ENCODE measurements at places on chromosomes 11 and 22. TPM values are rescaled to one million over a fixed set of nuclear protein-coding genes. Genes with fewer than 3 reads are reported as not detected.

- DNase-seq: no peak
Measured at GRCh38 chr11:36817336-36817965, 219.4 kb upstream of the RAG2 start.

The EMID1 gene
- total RNA-seq: 0.76 TPM

DNA sequence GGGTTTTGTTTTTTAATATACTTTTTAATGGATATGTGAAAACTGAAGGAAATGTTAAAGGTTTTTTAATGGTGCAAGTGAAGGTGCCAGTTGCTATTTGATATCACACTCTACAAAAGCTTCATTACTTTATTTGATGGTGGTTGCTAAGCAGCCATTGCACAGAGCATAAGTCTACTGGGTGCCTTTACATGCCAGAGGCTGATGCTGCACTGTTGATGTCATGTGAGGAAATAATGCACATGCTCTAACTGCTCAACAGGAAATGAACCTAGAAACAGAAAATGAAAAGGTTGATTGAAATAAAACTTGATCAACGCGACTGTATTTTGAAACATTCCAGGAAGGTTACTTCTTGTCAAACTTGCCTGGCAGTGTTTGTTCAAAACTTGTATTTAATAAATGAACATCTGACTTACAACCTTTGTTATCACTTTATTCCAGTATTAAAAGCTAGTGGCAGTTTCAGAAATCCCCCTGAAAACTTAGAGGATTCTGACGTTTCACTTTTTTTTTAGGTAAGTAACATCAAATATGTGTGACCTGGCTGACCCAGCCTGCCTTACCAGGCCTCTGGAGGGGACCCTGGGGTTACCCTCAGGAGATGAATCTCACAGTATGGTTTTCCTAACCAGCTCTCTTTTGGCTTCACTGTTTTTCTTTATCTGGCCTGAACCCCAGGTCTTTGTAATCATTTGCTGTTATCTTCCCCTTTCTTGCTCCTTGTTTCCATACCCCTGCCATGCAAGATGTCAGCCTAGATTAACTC lies 2.4 kb upstream of the ATP5MG start:
- DNase-seq: no peak

The LINC01488 gene
- not detected for total RNA-seq

DNA sequence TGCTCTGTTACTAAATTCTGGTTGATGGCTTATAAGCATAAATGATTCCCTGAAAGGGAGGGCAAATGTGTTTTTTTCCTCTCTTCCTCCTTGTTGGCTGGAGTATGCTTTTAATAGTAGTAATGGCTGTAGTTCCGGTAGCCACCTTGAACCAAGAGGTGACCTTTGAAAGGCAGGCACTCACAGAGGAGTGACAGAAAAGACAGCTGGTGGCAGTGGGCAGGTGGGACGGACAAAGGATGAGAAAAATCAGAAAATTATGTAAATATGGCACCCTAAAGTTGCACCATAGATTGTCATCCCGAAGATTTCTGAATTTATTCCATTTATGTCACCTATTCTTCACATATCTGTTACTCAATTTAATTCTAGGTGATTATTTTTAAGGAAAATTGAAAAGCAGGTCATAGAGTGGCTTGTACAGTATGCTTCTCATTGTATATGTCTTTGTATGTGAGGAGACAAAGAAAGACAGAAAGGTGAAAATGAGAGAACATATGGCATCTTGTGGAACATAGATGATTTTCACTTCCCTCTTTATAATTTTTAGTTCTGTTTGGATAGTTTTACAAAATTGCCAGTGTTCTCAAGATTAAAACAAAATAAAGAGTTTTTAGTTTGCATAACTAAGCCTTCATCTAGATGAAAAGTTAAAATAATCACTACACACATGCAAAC lies 17.0 kb downstream of the CASP12 start:
- no peak for DNase-seq

- no peak for DNase-seq
Measured at GRCh38 chr11:67541198-67541597, 18.0 kb upstream of the CABP2 start.

- peak; percentile 20 for DNase-seq
Measured at GRCh38 chr11:2531987-2532703, 87.3 kb downstream of the KCNQ1 start.

The KLHL35 gene
- total RNA-seq: 41.4 TPM

The FAM111A gene
- total RNA-seq: 3.1 TPM

The CHADL gene
- 0.27 TPM for total RNA-seq

- no peak for DNase-seq
Measured at GRCh38 chr11:62131170-62131464, 7.3 kb downstream of the INCENP start.

DNA sequence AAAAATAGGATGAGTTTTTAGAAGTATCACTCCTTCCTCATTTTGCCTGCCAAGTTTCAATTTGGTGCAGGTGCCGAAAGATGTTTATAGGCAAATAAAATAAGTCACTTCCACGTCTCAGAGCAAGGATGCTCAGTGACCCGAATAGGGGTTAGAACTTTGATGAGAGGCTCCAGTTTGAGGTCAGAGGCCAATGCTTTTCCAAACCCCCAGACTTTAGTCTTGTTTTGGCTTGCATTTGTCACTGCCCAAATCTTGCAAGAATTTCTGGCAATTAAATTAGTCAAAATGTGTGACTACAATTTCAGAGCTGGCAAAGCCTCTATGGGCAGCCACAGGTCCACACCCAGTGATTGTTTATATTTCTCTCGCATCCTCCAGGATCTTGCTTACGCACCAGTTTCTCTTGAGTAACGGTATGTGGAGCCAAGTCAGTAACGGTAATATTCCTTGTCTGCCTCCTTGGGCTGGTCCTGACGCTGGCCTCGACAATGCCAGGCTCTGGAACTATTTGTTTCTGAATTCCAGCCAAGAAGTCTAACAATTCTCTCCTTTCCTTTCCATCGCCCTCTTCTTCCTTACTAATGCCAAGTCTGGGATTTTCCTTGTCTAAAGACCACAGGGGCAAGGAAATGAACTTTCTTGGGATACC lies 9.9 kb upstream of the NUP160 start:
- no peak for DNase-seq

DNA sequence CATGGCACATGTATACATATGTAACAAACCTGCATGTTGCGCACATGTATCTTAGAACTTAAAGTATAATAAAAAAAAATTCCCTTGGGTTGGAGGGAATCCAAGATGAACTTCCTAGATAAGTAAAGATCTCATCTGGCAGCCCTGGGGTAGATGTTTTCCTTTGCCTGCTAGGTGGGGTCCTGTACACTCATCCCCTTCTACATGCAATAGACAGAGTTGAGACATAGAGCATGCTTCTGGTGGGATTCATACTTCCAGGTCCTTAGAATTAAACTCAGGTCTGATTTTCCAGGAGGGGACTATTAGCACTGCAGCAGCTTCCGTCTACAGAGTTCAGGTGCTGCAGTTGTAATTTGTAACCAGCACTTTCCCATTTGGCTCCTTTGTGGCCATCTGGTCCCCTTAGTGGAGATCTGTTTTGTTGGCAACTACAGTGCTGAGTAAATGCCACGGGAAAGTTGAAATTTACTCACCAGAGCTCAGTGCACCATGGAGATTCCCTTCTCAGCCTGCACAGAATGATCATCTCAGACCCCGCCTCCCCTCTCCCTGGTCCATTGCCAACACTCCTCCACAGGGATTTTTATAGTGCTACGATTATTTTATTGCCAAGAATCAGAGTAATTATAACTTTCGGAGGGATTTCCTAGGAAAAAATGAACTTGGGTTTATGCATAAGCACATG lies 220.1 kb upstream of the E2F8 start:
- DNase-seq: no peak

The CSRP3 gene
- total RNA-seq: not detected

The LRRC10B gene
- total RNA-seq: 8.2 TPM

The SEC14L6 gene
- not detected for total RNA-seq

- DNase-seq: no peak
Measured at GRCh38 chr11:551131-551530, 9.4 kb downstream of the LMNTD2 start.

The APOL3 gene
- not detected for total RNA-seq

GRCh38 chr22:34072585-34072984 lies 152.3 kb upstream of the LARGE1 start:
- DNase-seq: no peak

The OR10D3 gene
- total RNA-seq: 0.29 TPM

The MFRP gene
- not detected for total RNA-seq

- no peak for DNase-seq
Measured at GRCh38 chr22:49576241-49577141, 251.2 kb downstream of the BRD1 start.

The OR52B4 gene
- total RNA-seq: not detected

DNA sequence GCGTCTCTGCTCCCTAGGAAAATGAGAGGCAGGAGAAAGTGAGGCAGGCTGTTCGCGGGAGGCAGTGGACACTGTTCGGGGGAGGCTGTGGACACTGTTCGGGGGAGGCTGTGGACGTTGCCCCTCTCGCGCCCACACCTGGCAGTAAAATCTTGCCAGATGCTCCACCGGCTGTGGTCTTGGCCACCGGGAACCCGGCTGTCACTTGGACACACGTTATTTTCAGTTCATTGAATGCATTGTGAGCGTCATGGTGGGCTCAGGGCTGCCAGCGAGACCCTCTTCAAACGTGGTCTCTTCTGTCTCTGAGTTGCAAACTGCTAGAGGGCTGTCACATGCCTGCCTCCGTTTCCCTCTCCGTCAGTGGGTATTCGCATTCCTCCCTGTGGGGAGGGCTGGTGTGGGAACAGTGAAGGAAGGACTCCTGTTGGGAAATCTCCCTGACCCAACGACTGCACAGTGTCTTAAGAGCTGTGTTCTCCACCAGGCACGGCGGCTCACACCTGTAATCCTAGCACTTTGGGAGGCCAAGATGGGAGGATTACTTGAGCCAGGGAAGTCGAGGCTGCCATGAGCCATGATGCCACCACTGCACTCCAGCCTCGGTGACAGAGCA lies 1.4 kb downstream of the PRR5 start:
- DNase-seq: no peak

The MRGPRX3 gene
- total RNA-seq: not detected

DNA sequence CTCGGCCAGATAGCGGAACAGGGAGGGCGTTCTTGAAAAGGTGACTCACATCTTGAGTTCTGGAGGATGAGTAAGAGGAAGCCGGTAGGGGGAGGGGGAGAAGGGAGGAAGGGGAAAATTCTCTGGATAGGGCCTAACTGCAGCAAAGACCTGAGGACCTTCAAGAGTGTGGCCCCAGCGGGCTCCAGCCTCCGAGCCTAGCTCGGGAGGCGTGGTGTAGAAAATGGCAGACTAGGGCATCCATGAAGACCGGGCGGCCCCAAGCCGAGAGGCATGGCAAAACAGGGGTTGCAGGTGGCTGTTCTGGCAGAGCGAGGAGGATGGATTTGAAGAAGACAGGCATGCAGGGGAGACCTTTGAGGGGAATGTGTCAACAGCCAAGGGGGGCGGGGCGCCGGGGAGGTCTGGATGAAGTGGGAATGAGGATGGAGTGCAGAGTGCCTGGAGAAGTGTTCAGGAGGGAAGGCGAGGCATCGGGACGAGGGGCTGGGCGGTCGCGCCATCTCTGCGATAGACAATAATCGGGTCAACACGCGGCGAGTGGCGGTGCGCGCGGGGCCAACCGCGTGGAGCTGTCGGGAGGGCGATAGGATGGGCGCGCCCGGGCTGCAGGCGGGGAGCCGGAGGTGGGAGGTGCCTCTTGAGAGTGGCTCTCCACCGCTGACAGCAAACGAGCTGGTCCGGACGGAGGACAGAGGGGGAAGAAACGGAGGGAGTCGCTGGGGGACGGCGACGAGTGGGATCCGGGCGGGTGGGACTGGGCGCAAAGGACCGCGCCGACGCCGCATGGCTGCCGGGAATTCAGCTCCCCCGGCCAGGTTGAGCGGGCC lies 40.0 kb upstream of the CREB3L1 start:
- DNase-seq: peak; percentile 67

The SLCO2B1 gene
- not detected for total RNA-seq

- DNase-seq: no peak
Measured at GRCh38 chr11:106331176-106331575, 253.7 kb downstream of the AASDHPPT start.

DNA sequence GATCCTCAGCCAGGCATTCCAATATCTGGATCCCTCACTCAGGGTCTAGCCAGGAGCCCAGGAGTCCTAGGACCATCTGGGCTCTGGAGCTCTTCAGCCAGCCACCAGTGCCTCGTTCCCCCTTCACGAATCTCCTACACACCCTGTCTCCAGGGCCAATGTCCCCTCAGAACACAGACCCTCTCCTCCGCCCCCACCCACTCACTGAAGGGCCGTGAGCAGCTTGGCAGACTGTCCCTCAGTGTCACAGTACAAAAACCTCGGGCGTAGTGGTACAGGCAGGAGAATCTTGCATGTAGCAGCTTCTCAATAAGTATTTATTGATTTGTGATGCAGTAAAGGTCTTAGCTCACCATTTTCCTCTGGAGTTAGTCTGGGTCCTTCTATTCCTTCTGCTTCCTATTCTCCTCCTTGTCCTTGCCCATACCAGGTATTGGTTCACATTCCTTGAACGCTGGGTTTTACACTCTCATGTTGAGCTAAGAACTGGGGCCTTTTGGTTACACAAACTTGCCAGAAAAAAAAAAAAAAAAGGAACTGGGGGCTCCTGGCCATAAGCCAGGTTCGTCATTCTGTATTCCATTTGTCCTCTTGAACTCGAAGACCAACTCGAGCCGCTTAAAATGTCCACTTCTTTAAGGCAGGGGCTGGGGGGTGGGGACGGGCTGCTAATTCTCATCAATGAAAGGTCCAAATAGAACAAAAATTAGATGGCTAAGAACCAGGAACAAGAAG lies 2.3 kb downstream of the CXCR5 start:
- DNase-seq: no peak

- DNase-seq: no peak
Measured at GRCh38 chr22:43889860-43890253, 2.0 kb downstream of the PNPLA5 start.

- DNase-seq: no peak
Measured at GRCh38 chr11:110077831-110078325, 15.3 kb upstream of the ZC3H12C start.

DNA sequence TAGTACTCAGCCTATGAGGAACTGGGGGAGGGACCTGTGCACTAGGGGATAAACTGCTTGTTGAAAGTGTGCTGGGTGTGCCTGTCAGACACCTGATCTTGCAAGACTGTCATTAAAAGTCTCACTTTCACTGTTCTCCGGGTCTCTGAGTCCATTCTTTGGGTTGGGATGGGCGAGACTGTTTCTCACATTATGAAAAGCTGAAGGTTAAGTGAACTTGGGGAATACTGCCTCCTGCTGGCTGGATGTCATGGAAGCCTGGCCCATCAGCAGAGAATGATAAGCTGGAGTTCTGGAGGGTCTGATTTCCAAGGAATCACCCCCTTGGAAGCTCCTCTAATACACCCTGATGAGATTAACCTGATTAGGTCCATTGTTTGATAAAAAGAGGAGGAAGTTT lies 9.0 kb upstream of the VPREB1 start:
- peak; percentile 39 for DNase-seq

DNA sequence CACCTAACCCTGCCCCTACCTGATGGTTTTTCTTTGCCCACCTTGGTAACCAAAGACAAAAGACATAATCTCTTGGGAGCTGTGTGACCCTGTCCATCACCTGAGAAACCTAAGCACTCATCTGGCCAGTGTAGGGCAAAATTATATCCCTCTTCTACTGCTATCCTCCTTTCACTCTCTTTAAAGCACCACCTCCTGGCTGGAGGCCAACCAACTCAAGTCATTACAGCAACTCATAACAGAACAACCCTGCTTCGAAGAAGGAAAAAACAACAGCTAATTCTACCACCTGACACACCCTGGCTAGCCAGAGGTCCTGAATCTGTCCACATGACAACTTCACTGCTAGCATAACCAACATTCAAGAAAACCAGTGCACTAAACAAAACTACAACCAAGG lies 45.5 kb downstream of the GAS2 start:
- no peak for DNase-seq

The SYT12 gene
- total RNA-seq: 0.37 TPM

The SPI1 gene
- not detected for total RNA-seq
